ENCODE measurements at places on chromosomes 6 and 20. TPM values are rescaled to one million over a fixed set of nuclear protein-coding genes. Genes with fewer than 3 reads are reported as not detected.

Gene CFB
- not detected for total RNA-seq

Gene SIRPA
- not detected for total RNA-seq

Gene LST1
- total RNA-seq: 109 TPM

Gene DNMT3B
- total RNA-seq: 4.7 TPM

Gene WFDC2
- total RNA-seq: not detected

Gene SAMD5
- total RNA-seq: not detected

Gene SLC35B3
- 8.8 TPM for total RNA-seq

Gene PDE10A
- total RNA-seq: not detected

Gene EHMT2
- total RNA-seq: 79.0 TPM

Gene PTK6
- total RNA-seq: 0.53 TPM

Gene HLA-F
- total RNA-seq: 300 TPM

Gene CYP39A1
- not detected for total RNA-seq

Gene MYBL2
- total RNA-seq: 118 TPM

Gene DOP1A
- total RNA-seq: 22.0 TPM

Gene PCMTD2
- total RNA-seq: 38.5 TPM

Gene PARD6B
- total RNA-seq: 4.6 TPM

Gene MCCD1
- not detected for total RNA-seq

Gene SPATA2
- 10.2 TPM for total RNA-seq

DNA sequence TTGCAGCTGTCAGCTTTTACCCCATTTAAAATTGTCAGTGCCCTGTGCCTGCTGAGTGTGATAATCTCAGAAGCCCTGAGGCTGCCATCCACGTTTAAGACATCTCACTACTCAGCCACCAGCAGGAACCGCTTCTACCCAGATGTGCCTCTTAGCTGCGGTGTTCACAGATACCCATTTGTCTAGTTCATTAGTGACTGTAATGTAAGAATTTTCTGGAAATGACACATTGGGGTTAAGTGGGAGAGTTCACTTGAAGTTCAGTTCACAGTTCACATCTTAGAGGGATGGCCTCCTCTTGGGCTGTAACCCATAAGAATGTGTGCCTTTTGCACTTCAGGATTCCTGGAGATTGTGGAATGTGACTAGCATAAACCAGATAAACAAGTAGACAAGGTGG lies 477.7 kb downstream of the BTBD3 start:
- no peak for DNase-seq

DNA sequence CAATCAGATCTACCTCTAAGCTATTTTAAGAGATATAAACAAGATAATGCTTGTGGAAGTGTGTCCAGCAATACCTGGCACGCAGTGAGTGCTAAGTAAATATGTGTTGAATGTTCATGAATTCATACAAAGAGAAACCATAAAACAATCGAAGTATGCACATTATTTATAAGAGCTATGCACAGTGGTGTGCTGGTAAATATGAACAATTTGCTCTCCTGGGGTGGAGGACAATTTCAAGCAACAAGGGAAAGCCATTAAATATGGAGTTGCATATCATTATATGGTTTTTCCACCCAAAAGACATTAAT lies 526.6 kb upstream of the MARCKS start:
- DNase-seq: no peak

- DNase-seq: no peak
These were observed 4.1 kb downstream of the SH3BGRL2 start for GRCh38 chr6:79635232-79635543.

DNA sequence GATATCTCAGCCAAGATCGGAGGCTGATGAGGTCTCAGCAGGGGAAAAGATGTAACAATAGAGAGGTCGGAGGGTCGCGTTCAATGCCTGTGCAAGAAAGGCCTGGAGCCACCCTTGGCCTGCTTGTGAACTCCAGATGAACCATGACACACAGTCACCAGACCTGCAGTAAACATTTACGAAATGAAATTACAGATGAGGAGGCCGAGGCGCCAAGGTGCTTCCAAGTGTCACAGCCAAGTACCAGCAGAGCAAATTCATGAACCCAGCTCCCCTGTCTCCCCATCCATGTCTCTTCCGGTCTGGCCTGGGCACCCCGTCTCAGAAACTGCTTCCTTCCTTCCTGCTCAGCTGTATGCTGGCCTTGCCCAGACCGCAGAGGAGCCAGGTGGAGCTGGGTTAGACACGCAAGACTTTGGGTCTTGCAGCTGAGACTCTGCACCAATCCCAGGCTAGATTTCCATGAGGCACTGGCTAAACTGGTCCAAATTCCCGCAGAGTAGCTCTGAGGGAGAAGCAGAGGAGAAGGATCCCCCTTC lies 48.1 kb downstream of the CHMP4B start:
- peak; percentile 86 for DNase-seq

GRCh38 chr6:41470029-41470330 lies 76.2 kb upstream of the FOXP4 start:
- DNase-seq: no peak

- no peak for DNase-seq
These were observed 42.2 kb downstream of the CDYL start for GRCh38 chr6:4818272-4818938.

DNA sequence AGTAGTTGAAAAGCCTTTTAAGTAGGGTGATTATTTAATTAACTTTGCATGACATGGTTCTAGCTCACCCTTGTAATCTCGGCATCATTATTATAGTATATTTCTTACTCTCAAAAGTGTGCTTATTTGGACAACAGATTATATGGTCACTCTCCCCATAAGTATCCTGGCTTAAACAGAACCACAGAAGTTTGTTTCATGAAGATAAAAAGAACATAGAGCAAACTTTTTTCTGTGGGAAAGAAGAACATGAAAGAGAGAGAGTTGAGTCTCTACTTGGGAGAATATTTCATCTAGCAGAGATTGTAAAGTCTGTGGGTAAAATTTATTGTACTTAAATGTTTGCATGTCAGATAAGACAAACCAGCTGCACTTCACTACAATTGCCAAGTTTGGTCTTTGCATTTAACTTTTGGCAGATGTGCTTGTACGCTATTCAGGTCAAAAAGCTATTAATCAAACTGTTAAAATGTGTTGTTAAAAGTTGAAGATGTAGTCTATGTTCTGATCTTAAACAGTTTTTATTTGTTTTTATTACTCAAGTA lies 33.4 kb upstream of the PRIM2 start:
- no peak for DNase-seq

- no peak for DNase-seq
These were observed 10.4 kb upstream of the ZNFX1 start for GRCh38 chr20:49288250-49288751.

DNA sequence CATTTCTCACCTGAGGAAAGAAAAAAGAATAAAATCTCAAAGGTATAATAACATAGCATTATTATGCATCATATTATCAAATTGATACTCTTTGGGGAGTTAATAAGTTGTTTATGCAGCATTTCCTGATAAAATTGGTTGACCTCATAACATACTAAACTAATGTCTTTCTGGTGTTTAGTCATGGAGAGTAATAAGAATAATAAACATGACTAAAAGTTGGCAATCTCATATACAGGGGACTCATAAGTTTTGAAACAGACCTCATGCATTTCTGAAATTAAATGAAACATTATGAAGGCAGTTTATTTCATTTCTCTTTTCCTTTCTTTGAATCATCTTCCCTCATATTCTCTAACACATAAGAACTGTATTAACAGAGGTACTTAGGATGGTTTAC lies 60.5 kb upstream of the PRDM1 start:
- no peak for DNase-seq

- peak; percentile 65 for DNase-seq
These were observed 19.2 kb downstream of the MRPS18A start for GRCh38 chr6:43668151-43669028.

- DNase-seq: no peak
These were observed 380.6 kb downstream of the TENT5A start for GRCh38 chr6:81371930-81372329.

DNA sequence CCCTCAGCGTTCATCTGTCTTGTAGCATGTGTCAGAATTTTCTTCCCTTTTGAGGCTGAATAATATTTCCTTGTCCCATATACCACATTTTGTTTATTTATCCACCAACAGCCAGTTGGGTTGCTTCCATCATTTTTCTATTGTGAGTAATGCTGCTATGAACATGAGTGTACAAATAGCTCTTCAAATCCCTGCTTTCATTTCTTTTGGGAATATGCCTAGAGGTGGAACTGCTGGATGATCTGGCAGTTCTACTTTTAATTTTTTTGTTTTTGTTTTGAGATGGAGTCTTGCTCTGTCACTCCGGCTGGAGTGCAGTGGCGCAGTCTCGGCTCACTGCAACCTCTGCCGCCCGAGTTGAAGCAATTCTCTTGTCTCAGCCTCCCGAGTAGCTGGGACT lies 64.7 kb downstream of the SASH1 start:
- no peak for DNase-seq

- no peak for DNase-seq
These were observed 375.9 kb upstream of the PTCHD4 start for GRCh38 chr6:48486876-48487275.

- DNase-seq: peak; percentile 80
These were observed 771 bp downstream of the ARFRP1 start for GRCh38 chr20:63706852-63707557.

- no peak for DNase-seq
These were observed 516 bp downstream of the LRRC1 start for GRCh38 chr6:53795340-53795701.

DNA sequence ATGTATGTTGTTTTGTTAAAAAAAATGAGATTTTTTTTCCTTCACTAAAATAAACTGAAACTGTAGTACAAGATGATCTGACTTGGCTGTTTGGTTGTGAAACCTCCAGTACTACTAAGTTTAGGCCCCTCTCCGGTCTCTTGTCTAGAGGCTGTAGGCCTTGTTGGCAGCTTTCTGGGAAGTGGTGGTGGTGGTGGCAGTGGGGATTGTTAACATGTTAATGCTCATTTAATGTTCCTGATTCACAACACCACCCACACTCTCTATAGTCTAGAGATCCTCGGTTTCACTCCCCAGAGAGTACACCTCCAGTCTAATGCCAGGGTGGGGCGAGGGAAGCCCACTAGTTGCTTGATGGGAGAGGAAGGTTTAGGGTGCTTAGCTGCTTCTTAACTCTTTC lies 24.1 kb downstream of the STK4 start:
- peak; percentile 73 for DNase-seq

DNA sequence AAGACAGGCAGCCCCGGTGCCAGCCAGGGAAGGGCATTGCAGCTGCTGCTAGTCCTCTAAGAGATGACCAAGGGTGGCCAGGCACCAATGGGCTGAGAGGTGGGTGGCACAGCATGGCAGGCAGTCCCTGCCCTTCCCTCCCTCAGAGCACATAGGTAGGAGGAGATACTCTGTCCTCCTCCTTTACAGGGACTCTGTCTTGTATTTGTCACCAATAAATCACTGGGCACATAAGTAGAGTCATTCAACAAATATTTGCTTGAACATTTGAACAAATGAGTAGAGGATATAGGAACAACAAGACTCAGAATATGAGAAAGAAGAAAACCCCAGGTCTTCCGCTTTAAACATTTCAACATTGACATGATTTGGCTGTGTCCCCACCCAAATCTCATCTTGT lies 69.4 kb upstream of the CLDN20 start:
- no peak for DNase-seq

DNA sequence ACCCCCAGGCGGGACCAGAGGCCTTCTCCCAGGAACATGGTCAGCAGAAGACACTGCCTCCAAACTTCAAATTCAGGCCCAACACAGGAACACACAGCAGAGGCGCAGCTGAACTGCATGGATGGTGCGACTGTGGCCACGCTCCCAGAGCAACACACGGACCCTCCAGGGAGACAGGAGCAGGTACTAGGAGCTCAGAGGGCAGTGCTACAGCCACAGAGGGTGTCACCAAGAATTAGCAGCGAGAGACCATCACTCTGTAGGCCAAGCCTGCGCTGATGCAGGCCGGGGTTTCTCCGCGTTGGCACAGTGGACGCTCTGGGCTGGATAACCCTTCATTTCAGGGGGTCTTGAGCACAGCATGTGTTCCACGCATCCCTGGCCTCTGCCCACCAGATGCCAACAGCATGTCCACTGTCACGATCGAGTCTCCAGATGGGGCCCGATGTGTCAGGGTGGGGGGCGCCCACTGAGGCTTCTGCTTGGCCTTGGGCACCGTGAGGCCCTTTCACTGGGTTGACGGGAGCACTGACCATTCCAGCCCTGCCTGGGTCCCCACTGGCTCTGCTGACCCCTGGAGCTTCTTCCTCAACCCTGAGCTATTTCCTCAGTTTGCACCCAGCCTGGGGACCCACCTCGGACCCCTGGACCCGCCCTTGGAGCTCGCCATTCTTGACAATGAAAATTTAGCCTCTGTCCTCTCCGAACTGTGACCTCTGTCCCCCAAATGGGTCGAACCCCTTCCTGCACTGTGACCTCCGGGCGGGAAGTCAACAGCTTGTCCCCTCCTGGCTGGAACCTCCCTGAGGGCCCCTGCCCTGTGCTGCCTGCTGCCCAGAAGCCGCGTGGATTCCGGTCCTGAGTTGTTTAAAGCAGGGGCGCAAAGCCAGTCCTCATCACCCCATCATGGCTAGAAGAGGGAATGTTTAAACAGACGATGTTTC lies 239.4 kb downstream of the DLL1 start:
- DNase-seq: no peak

DNA sequence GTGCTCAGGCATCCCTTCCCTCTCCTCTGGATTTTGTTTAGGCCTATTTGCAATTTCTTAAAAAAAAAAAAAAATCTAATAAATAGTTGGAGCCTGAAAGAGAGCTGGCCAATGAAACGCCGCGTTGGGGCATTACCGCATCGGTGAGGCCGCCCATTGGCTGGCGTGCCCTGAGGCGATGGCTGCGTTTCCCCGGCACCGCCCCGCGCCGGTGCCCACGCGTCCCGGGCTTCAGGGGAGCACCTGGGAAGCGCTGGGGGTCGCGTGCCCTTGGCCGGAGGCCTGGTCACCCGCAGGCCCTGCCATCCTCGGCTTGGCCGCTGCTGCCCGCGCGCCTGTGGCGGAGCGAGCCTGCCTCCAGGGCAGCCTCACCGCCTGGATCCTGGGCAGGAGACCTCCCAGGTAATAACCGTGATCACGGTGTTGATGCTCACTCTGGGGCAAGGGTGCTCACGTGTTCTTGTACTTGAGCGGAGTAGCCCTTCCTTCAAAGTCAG lies 155.4 kb downstream of the NRN1 start:
- DNase-seq: peak; percentile 79

DNA sequence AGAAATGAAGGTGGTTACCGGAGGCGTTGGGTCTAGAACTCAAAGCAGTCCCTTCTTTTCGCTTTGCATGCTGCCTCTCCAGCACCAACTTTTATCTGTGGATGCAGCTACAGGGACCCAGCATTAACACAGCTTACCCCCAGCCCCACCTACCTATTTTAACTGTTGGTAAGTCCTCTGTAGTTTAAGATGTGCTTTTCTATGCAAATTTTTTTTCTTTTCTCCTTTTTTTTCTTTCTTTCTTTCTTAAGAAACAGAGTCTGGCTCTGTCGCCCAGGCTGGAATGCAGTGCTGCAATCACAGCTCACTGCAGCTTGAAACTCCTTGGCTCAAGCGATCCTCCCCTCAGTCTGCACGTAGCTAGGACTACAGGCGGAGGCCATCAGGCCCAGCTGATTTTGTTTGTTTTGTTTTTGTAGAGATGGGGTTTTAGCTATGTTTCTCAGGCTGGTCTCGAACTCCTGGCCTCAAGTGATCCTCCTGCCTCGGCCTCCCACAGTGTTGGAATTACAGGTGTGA lies 6.5 kb upstream of the USP45 start:
- DNase-seq: no peak

GRCh38 chr6:64477391-64477790 lies 841.8 kb downstream of the PHF3 start:
- no peak for DNase-seq

GRCh38 chr6:122710908-122711635 lies 68.4 kb upstream of the FABP7 start:
- no peak for DNase-seq

GRCh38 chr6:78614961-78615360 lies 252.4 kb upstream of the IRAK1BP1 start:
- no peak for DNase-seq

GRCh38 chr6:137264311-137265075 lies 45.3 kb upstream of the IFNGR1 start:
- no peak for DNase-seq
